Bronchial epithelial cell (primary cell): ENCODE measurements at places on chromosomes 2 and 18. TPM values are rescaled to one million over a fixed set of nuclear protein-coding genes. Genes with fewer than 3 reads are reported as not detected.
A peak's percentile ranks its signal among the peaks of the same experiment; 100 is the strongest.

DNA sequence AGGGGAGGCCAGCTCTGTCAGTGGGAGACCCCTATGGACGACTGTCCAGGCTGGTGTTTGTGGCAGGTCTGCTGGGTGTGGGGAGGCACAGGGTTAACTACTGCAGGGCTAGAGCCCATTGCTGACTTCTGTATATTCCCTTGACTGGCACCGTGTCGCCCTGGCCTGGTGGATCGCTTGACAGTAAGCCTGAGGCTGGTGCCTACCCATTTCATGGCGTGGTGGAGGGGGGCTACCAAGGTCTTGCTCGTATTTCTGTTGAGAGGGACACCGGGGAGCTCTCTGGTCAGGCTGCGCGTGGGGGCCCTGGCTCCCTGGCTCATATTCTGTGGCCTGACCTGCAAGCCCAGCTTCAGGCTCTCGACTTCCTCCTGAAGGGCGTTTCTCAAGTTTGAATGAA is 119.7 kb downstream of the ACOXL start:
- DNase-seq, result no peak

DNA sequence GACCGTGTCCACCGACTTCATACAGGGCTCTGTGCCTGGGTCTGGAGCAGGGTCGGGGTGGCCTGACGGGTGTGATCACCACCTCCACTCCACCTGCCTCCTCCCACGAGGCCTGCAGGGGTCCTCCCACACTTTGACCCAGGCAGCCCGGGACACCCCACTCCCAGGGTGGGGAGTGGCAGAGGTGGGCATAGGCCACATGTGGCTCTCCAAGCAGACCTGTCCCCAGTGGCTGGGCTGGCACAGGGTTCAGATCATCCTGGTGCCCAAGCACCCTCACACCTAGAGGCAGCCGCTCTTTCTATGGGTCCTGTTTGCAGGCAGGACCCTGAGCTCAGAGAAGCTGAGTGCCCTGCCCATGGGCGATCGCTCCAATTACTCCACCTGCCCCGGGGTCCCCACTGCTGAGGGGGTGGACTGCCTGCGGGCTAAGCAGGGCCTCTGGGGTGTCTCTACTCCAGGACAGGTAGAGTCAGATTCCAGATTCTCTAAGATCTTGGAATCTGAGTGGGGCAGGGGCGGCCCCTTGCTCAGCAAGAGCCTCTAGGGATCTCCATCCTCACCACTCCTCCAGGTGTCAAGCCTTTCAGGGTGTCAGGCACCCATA is 1.4 kb downstream of the NEURL3 start:
- no peak for DNase-seq

DNA sequence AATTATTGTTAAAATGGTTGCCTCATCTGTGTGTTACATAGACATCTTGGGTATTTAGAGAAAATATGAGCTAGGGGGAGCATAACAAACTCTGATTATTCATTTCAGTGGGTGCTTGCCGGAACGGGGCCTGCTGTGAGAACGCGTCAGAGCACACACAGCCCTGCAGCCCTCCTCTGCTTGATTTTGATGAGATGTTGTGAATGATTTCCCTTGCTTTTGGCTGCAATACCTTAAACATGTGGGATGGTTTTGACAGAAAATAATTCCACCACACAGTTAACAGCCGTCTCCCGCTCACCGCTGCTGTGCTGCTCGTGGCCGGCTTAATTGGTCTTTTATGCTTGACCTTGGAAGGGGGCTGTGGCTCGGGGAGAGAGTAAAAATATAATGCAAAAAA is 49.9 kb upstream of the TXNDC2 start:
- peak; percentile 26 for DNase-seq

DNA sequence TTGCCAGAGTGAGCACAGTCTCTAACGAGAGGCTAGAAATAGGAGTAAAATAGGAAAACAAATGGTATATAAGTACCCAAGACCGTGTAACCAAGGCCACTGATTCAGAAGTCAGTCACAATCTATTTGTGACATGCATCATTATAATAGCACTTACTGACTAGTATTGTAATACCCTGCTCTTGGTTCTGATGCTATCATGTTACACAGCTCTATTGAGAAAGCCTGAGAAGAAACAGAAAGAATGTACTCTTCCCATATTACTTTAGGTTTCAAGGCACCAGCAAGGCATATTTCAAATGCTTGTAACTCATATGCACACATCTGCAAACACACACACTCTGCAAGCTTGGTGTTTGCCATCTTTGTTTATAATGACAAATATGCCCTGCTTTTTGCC is 746.4 kb downstream of the SLC4A3 start:
- DNase-seq, result peak; percentile 35

ZNF521 gene
- total RNA-seq, result 0.53 TPM in 1 of 2 replicates, not detected in the other

LIPG gene
- 9.5 and 11.5 TPM in 2 replicates for total RNA-seq

DNA sequence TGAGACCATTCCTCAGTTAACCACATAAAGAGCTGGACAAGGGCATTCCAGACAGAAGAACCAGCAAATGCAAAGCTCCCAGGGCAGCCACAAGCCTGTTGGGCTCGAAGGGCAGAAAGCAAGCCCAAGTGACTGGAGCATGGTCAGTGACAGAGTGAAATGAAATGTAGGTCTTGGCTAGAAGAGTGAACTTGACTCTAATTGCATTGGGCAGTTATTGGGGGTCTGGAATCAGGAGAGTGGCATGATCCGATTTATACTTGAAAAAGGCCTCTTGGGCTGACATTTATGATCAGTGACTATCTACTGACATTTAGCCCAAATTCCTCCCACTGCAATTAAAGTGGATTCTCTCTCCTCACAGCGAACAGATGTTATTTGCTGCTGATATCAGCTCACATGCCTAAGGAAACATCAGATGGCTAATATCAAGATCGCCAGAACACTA is 152.5 kb upstream of the KLF7 start:
- DNase-seq, result no peak

AQP12B gene
- total RNA-seq, result not detected in 2 replicates

DNA sequence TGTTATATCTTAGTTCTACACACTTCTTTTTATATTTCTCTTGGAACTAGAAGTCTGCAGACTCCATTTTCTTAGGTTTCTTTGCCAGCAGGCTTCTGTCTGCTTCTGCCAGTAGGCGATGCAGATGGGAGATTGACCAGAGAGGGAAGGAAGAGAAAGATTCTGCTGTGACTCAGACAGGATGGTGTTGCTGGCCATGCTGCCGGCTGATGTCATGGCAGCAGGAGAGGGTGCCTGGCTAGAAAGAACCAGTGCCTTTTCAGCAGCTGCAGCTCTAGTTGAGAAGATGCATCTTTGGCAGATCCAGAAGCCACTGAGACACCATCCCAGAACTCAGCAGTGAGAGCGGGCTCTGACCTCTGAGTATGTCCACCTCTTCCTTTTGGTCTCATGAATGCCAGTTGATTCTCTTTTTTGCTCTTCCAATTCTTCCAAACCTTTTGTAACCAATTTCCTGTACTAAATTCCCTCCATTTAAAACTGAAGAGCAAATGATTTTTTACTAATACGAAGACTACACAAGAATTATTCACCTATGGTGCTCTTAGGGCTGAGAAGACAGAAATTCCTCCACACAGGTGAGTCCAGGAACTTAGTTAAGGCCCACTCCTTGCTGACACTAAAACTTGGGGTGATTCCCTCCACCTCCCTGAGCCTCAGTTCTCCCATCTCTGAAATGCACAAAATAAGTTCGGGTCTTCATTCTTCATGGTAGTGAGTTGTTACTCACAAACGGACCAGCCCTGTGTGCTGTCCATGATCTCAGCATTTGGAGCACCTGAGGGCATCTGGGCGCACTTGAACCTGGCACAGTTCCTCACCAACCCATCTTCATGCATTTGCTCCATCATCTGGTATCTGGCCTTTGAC is 200.7 kb downstream of the MYCN start:
- DNase-seq, result peak; percentile 58

DNA sequence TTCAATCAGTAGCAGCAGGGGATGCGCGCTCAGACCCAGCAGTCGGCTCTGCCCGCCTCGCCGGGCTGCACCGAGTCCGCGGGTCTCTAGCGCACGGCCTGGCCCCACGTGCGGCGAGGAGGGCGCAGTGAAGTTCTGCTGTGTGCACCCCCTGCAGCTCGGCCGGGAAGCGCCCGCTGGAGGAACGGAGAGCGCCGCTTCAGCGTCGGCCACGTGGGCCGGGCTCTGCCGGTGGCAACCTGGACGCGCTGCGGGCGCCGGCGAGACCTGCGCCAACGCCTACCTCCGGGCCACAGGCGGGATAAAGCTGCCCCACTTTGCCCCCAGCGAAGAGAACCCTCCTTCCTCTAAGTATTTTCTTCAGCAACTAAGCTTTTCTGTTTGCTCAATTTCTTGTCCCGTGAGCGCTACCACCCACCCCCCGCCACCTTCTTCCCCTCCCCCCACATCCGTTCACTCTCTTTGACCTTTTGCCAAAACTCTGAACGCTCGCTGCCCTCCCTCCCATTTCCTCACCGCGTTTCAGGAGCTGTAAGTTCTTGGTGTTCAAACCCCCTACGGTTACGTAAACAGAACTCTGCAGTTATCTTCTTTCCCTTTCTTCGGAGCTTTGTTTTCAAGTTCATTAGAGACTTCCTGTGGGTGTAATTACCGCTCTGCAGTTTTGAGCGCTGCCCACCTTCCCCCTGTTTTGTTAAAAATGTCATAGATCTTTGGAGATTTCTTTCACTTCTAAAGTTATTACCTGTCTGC is 42.6 kb upstream of the EDAR start:
- DNase-seq, result peak; percentile 22

DNA sequence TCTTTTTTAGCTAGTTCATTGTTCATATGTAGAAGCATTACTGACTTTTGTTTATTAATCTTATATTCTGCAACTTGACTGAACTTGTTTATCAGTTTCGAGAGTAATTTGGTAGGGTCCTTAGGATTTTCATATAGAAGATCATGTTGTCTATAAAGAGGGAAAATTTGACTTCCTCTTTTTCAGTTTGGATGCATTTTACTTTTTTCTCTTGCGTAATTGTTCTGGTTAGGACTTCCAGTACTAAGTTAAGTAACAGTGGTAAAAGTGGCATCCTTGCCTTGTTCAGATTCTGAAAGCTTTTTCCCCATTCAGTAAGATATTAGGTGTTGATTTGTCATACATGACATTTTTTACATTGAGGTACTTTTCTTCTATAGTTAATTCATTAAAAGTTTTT is 726.0 kb downstream of the KCNJ3 start:
- DNase-seq, result no peak

GRCh38 chr2:222982010-222982908 is 69.7 kb upstream of the KCNE4 start:
- DNase-seq, result peak; percentile 70

- peak; percentile 95 for DNase-seq
Observed at GRCh38 chr2:160646684-160647444, 153.3 kb upstream of the RBMS1 start.

- DNase-seq, result no peak
Observed at GRCh38 chr2:197090742-197091367, 164.3 kb upstream of the PGAP1 start.

YES1 gene
- total RNA-seq, result 119 and 165 TPM in 2 replicates

- no peak for DNase-seq
Observed at GRCh38 chr2:39725401-39725800, 53.7 kb downstream of the THUMPD2 start.

- no peak for DNase-seq
Observed at GRCh38 chr2:112683550-112684414, 37.0 kb upstream of the NT5DC4 start.

GRCh38 chr2:191544461-191545062 is 133.4 kb upstream of the NABP1 start:
- peak; percentile 74 for DNase-seq

ZEB2 gene
- total RNA-seq, result 0.13 and 0.26 TPM in 2 replicates

- no peak for DNase-seq
Observed at GRCh38 chr2:188024811-188025210, 266.9 kb upstream of the GULP1 start.

GRCh38 chr2:162385536-162385935 is 41.6 kb downstream of the GCA start:
- no peak for DNase-seq

CDCA7 gene
- total RNA-seq, result 1.4 and 2.4 TPM in 2 replicates

DNA sequence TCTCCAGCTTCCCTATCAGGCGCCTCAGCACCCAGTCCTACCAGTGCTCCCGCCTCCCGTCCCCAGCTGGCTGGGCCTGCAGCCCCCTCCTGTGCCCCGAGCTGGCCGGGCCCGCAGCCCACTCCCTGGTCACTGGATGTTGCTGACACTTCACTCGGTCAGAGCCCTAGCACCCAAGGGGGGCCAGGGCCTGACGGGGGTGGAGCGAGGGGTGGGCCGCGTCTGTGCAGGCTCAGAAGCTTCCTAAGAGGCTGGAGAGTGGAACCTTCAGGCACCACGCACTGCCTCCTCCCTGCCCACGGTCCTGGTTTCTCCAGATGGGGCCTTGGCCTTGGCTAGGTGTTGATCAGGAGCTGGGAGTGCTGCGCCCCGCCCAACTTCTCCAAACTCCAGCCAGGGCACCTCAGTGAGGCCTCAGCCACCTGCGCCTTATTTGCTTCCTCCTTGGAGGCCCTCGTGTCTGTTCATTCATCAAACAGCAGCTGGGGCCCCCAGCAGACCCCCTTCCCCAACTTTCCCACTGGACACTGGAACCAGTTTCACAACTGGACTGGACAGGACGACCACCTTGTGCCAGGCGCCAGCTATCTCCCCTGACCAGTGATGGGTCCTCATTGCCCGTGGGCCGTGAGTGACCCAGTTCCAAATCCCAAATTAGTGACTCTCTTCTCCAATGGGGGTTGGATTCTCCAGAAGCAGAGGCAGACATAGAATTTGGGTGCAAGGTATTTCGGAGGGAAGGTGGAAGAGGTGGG is 16.7 kb downstream of the CAPN10 start:
- no peak for DNase-seq

DNA sequence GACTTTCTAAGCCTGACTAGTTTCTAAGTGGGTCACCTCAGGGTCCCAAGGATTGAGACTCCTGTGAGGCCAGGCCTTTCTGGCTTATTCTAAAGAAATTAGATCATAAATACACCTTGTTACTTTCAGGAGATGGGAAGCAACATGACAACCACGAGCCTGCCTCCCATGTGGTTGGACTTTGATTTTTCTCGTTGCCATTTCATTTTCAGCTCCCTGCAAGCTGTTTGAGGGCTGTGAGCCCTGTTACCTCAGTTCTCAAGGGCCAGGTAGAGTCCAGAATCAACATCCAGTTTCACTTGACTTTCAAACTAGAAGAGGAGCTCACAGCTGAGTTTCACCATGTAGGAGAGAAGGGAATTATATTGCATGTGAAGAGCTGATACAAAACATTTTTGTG is 159.8 kb upstream of the BCL2L11 start:
- no peak for DNase-seq

DNA sequence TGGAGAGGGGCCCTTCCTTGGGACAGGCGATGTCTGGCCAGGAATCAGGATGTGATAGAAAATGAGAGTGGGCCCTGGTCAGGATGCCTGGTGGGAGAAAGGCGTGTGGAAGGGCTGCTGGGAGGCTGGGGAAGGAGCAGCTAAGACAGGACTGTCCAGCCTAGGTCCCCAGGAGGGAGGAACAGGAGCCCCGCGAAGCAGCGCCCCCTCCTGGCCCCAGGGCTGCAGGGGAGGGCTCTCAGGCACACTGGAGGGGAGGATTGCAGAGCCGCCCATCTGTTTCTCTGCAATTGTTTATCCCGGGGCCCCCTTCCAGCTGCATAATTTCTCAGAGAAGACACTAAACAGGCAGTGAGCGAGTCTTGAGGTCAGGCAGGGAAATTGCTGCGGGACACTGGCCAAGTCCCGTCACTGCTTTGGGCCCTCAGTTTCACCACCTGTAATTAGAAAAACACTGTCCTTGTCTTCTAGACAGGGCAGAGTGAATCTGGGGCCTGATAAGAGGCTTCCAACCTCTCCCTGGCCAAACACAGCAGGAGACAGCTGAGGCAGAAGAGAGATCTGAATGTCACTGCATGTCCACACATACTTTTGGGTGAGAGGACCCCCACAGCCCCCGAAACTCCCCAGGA is 3.9 kb upstream of the NPPC start:
- DNase-seq, result no peak

OSBPL6 gene
- total RNA-seq, result 5.3 and 11.8 TPM in 2 replicates

GRCh38 chr18:55546851-55547704 is 40.9 kb downstream of the TCF4 start:
- DNase-seq, result peak; percentile 19

GRCh38 chr2:240151477-240152031 is 11.1 kb upstream of the OTOS start:
- no peak for DNase-seq
